Fibroblast of skin of left quadriceps (primary cell): ENCODE measurements at places on chromosomes 11 and 22.

- no peak for DNase-seq
These were observed 49.7 kb upstream of the ARFGAP3 start for GRCh38 chr22:42906605-42907348.

GRCh38 chr11:75345455-75346160 lies 5.9 kb downstream of the ARRB1 start:
- DNase-seq, result no peak

GRCh38 chr11:36292311-36292722 lies 3.1 kb upstream of the COMMD9 start:
- DNase-seq, result no peak

DNA sequence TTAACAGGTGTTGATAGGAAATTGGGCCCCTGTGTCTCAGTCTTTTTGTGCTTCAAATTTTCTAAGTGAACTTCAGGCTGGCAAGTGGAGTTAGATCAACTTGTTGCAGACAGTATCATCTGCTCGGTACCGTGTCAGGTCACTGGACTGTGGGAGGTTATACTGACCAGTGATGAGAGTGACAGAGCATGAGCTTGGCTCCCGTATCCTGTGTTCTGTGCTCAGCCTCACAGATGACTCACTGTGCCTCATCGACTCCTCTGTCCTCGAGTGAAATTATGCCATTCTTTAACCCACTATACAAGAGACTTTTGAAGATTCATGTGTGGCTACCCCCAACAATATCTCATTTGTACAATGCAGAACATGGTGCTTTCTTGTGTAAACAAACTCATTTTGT lies 7.9 kb downstream of the GRAP2 start:
- no peak for DNase-seq

DNA sequence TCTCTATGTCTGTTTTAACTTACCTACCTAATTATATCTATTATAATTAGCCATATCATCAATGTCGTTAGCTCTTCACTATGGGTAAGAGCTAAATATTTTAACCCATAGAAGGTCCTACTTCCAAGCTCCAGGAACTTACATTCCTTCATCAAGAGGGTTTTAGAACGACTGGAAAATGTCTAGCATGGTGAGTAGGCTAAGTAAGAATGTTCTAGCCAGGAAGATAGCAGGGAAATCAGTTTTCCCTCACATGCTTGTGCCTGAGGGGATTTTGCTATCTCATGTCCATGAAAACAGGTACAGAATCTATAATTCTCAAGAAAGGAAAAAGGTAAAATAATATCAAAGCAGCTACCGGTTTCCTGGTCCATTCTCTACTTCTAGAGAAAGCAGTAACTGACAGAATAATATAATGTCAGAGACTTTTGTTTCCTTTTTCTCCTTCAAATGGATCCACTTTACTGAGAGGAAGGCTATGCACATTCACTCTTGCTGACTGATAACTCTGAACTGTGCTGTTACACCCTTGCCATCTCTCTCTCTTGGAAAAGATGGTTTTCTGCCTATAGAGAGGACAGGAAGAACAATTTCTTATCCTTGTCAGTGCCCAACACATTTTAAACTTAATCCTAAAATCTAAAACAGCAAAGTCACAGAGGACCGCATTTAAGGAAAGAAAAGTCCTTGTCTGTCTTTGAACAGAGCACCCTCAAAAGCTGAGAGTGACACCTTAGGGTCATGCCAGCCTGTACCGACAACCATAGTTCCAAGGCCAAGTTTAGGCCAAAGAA lies 67.0 kb downstream of the MAML2 start:
- DNase-seq, result no peak

- no peak for DNase-seq
These were observed 70.1 kb downstream of the FAM181B start for GRCh38 chr11:82663535-82663934.
